ENCODE measurements at places on chromosomes 12 and 14.
A peak's percentile ranks its signal among the peaks of the same experiment; 100 is the strongest.

DNA sequence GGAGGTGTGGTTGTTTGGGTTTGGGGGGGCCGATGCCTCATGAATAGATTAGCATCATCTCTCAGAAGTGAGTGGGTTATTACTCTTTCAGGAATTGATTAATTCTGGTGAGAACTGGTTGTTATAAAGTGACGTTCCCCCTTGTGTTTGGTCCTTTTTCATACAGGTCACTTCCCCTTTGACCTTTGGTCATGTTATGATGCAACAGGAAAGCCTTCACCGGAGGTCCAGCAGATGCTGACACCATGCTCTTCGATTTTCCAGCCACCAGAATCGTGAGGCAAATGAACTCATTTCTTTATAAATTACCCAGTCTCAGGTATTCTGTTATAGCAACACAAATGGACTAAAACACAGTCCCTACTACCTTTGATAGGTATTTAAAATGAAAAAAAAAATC is 439.4 kb downstream of the NELL2 start:
- H3K36me3 ChIP-seq: no peaks in the 10 kb centered on the region
- no peak for DNase-seq
- no peak overlapping the region for H3K27ac ChIP-seq
- no peak overlapping the region for H3K4me3 ChIP-seq
- peaks cover under 1% of the 10 kb centered on the region for H3K27me3 ChIP-seq
- H3K4me1 ChIP-seq: no peaks in the 10 kb centered on the region

DNA sequence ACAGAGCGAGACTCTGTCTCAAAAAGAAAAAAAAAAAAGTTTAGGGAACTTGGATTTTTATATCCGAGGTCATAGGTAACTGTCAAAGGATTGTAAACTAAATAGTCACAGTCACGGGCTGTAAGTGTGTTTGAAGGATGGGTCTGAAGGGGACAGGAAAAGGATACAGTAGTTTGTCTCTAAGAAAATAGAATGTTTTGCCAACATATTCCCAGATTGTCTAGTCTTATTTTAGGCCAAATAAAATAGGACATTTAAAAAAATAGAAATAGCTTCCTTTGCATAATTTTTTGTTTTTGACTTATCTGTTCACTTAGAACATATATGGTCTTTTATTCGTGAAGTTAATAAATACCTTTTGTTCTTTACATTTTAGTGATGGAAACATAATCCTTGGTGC is 24.2 kb upstream of the REP15 start:
- no peaks in the 10 kb centered on the region for H3K4me1 ChIP-seq
- H3K27me3 ChIP-seq: no peaks in the 10 kb centered on the region
- H3K27ac ChIP-seq: no peak overlapping the region
- no peak for DNase-seq

DNA sequence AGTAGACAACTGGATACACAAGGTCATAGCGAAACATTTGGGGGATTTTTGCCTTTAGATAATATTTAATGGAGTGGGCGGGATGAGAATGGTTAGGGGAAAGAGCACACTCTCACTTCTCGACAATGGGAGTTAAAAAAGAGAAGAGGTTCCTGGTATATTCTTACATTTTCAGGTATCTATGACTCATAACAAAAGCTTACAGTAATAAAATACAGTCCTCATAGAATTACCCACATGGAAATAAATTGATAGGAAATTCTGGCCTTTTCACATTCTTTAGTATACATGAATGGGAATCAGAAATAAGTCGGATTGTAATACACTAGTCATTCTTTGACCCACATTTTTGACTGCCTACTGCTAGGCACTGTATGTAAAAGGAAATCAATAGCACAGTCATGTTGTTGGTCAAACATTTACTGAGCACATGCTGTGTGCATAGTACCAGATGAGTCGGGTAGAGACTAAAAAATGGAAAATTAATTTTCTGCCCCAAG is 8.2 kb upstream of the CRADD start:
- H3K4me1 ChIP-seq: peaks cover 3% of the 10 kb centered on the region
- DNase-seq: no peak
- H3K36me3 ChIP-seq: peaks cover 13% of the 10 kb centered on the region

DNA sequence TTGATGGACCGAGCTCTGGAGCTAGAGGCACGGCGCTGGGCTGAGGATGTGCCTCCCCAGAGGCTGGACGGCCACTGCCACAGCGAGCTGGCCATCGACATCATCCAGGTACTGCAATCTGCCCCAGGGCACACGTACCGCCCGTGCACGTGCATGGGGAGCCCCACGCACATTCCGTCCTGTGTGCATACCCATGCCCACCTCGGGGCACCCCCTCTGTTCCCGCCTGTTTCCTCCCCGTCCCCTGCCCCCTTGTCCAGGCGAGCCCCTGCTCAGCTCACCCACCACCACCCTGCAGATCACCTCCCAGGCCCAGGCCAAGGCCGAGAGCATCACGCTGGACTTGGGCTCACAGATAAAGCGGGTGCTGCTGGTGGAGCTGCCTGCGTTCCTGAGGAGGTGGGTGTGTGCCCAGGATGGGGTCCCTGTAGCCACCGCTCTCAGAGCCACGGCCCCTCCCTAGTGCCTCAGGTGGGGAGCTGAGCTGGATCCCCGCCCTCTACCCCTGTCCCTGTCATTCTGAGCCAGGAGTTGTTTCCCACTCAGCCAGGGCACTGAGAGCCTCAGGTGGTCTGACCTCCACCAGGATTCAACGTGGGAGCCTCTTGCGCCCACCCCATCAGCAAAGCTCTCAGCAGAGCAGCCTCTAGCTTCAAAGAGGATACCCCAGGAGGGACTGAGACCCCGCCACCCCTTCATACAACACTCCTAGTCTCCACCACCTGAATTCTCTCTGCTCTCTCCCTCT is 6.9 kb downstream of the TNFAIP2 start:
- H3K36me3 ChIP-seq: no peaks in the 10 kb centered on the region
- H3K27me3 ChIP-seq: peaks cover 2% of the 10 kb centered on the region
- no peak overlapping the region for H3K4me3 ChIP-seq
- H3K4me1 ChIP-seq: no peaks in the 10 kb centered on the region

GRCh38 chr12:115337693-115338543 is 653.9 kb upstream of the TBX3 start:
- no peaks in the 10 kb centered on the region for H3K36me3 ChIP-seq
- no peaks in the 10 kb centered on the region for H3K27me3 ChIP-seq
- no peak overlapping the region for H3K27ac ChIP-seq
- no peak overlapping the region for H3K4me3 ChIP-seq

DNA sequence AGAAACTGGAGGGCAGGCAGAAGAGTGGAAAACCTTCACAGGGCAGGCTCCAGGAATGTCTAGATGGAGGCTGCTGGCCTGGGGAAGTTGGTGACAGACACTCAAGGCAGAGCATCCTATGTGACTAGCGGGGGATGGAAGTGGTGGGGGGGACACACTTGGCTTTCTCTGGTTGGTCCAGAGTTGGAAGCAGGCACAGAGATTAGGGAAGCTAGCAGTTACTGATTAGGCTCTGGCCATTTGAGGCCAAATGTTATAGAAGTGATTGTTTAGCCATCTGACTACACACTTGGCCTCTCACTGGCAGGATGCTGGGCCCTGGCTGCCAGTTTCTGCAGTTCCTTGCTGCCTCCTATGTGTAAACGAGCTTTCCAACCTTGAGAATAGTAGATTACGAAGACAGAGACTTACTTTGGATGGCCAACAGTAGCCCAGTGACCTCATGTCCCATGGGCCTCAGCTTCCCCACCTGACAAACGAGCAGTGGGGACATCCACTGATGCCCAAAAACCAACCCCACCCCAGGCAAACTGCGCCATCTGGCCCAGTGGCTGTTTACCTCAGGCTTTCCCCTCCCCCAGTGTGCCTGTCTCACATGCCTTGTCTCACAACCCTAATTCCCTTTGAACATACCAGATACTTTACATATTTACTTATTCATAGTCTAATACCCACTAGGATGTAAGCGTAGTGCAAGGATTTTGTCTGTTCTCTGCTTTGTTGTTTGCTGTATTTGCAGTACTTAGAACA is 102.7 kb downstream of the PAPLN start:
- no peaks in the 10 kb centered on the region for H3K27me3 ChIP-seq
- no peak overlapping the region for H3K4me3 ChIP-seq
- H3K4me1 ChIP-seq: peaks cover 5% of the 10 kb centered on the region
- no peaks in the 10 kb centered on the region for H3K36me3 ChIP-seq
- no peak overlapping the region for H3K27ac ChIP-seq

GRCh38 chr12:8648576-8649205 is 13.9 kb downstream of the MFAP5 start:
- DNase-seq: peak; percentile 76
- H3K4me3 ChIP-seq: peak overlapping the region; percentile 9
- H3K36me3 ChIP-seq: peaks cover 8% of the 10 kb centered on the region
- H3K4me1 ChIP-seq: peaks cover 43% of the 10 kb centered on the region
- peak overlapping the region; percentile 27 for H3K27ac ChIP-seq

DNA sequence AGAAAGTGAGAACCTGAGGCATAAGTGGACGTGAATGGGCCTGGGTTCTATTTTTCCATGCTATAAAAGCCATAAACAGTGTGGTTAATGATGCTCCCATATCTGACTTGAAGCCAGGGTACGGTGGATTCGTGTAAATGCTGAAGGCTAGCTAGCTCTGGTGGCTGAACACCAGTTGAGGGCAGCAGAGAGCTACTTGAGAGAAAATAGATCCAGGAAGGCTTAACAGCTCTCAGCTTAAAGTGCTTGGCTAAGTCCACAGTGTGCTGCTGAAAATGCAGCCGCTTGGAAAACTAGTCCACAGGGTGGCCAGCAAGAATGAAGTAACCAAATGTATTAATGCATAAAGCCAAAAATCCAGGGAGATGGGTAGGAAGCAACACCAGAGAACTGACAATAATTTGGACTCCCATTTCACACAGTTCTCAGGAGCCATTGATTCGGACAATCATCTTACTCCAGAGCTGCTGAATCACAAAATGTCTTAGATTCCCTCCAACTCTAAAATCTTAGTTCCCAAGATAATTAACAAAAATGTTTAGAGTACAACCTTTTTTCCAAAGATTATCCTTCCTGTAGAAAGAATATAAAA is 15.0 kb upstream of the FOXG1 start:
- H3K27me3 ChIP-seq: peaks cover 21% of the 10 kb centered on the region
- no peaks in the 10 kb centered on the region for H3K4me1 ChIP-seq
- H3K4me3 ChIP-seq: no peak overlapping the region
- no peaks in the 10 kb centered on the region for H3K36me3 ChIP-seq
- DNase-seq: no peak

GRCh38 chr12:79973801-79974200 is 38.9 kb upstream of the PPP1R12A start:
- H3K4me1 ChIP-seq: no peaks in the 10 kb centered on the region
- H3K36me3 ChIP-seq: no peaks in the 10 kb centered on the region
- peaks cover 9% of the 10 kb centered on the region for H3K27me3 ChIP-seq
- DNase-seq: no peak
- no peak overlapping the region for H3K4me3 ChIP-seq
- H3K27ac ChIP-seq: no peak overlapping the region

GRCh38 chr12:130246560-130246959 is 84.3 kb downstream of the FZD10 start:
- no peaks in the 10 kb centered on the region for H3K4me1 ChIP-seq
- no peaks in the 10 kb centered on the region for H3K36me3 ChIP-seq
- no peak for DNase-seq
- H3K4me3 ChIP-seq: no peak overlapping the region
- H3K27ac ChIP-seq: no peak overlapping the region
- H3K27me3 ChIP-seq: no peaks in the 10 kb centered on the region

DNA sequence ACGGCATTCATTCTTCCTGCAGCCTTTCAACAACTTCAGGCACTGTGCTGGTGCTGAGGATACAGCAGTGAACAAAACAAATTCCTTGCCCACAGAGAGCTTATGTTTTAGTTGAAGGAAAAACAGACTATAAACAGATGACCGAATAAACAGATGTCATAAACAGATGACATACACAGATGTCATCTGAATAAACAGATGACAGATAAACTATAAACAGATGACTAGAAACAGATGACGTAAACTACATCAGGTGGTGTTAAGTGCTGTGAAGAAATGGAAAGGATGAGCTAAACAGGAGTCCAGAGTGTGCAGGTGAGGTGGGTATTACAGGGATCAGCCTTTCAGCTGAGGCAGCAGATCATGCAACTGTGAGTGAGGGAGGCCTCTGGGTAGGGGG is 80.9 kb downstream of the FAR2 start:
- no peak overlapping the region for H3K4me3 ChIP-seq
- H3K27me3 ChIP-seq: no peaks in the 10 kb centered on the region
- H3K36me3 ChIP-seq: no peaks in the 10 kb centered on the region
- no peaks in the 10 kb centered on the region for H3K4me1 ChIP-seq
- DNase-seq: no peak

- DNase-seq: no peak
- no peaks in the 10 kb centered on the region for H3K36me3 ChIP-seq
- no peak overlapping the region for H3K27ac ChIP-seq
- no peaks in the 10 kb centered on the region for H3K4me1 ChIP-seq
Observed at GRCh38 chr12:52132754-52133161, 53.3 kb downstream of the SMIM41 start.

- H3K27ac ChIP-seq: no peak overlapping the region
- H3K27me3 ChIP-seq: peaks cover 10% of the 10 kb centered on the region
- H3K36me3 ChIP-seq: no peaks in the 10 kb centered on the region
- no peak for DNase-seq
Observed at GRCh38 chr12:63325757-63326156, 174.8 kb upstream of the AVPR1A start.

DNA sequence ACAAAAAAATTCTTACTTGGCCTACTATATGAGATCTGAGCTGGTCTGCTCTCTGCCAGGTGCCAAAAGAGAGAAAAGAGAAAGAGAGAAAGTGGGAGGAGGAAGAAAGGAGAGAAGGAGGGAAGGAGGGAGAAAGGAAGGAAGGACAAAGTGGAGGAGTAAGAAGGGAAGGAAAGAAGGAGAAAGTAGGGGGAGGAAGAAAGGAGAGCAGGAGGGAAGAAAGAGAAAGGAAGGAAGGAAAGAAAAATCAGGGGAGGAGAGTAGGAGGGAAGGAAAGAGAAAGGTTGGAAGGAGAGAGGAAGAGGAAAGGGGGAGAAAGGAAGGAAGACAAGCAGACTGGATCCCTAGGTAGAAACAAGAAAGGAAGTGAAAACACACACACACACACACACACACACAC is 96.8 kb downstream of the RPS29 start:
- no peaks in the 10 kb centered on the region for H3K4me1 ChIP-seq
- DNase-seq: no peak
- no peak overlapping the region for H3K27ac ChIP-seq

GRCh38 chr12:81758421-81759189 is 545 bp downstream of the PPFIA2 start:
- H3K4me1 ChIP-seq: peaks cover 13% of the 10 kb centered on the region
- H3K36me3 ChIP-seq: no peaks in the 10 kb centered on the region
- DNase-seq: peak; percentile 47
- peaks cover 42% of the 10 kb centered on the region for H3K27me3 ChIP-seq
- H3K27ac ChIP-seq: no peak overlapping the region

- H3K4me1 ChIP-seq: no peaks in the 10 kb centered on the region
- H3K27me3 ChIP-seq: peaks cover 2% of the 10 kb centered on the region
- H3K4me3 ChIP-seq: no peak overlapping the region
- DNase-seq: no peak
Observed at GRCh38 chr12:3242199-3242863, 165.2 kb downstream of the TSPAN9 start.

DNA sequence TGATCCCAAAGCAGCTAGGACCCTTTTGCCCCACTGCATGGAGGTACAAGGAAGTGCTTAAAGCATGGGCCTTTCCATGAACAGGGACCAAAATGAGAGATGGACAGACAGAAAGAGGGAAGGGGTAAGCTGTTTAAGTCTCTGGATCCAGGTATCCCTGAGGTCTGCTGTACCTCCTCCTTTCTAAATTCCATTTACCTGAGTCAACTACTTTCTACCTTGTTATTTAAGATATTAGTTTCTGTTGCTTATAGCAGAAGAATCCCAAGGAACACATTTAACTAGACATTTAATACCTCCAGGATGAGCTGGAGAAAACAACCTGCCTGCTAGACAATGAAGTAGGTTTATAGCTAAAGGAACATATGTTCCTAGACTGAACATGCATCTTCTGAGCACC is 157.6 kb upstream of the TMCC3 start:
- no peak overlapping the region for H3K4me3 ChIP-seq
- no peak for DNase-seq
- H3K4me1 ChIP-seq: no peaks in the 10 kb centered on the region
- H3K27ac ChIP-seq: no peak overlapping the region
- H3K27me3 ChIP-seq: peaks cover 5% of the 10 kb centered on the region

Measured in activated naive CD8-positive, alpha-beta T cell treated with anti-CD3 and anti-CD28 coated beads, Interleukin-2, amount 10 ng/mL, durations not matched to agents 7 days and 5 days (primary cell).